ENCODE measurements at places on chromosomes 5 and 9.

GRCh38 chr5:157177953-157178352 is 2.7 kb upstream of the ITK start:
- H3K36me3 ChIP-seq = peaks cover 39% of the 10 kb centered on the region
- peak overlapping the region; percentile 84 for H3K4me3 ChIP-seq
- peak overlapping the region; percentile 97 for H3K27ac ChIP-seq

GRCh38 chr5:107395632-107396350 is 274.9 kb downstream of the EFNA5 start:
- H3K27ac ChIP-seq = no peak overlapping the region
- H3K36me3 ChIP-seq = no peaks in the 10 kb centered on the region
- H3K4me3 ChIP-seq = no peak overlapping the region
- H3K27me3 ChIP-seq = peaks cover 9% of the 10 kb centered on the region
- no peaks in the 10 kb centered on the region for H3K4me1 ChIP-seq

DNA sequence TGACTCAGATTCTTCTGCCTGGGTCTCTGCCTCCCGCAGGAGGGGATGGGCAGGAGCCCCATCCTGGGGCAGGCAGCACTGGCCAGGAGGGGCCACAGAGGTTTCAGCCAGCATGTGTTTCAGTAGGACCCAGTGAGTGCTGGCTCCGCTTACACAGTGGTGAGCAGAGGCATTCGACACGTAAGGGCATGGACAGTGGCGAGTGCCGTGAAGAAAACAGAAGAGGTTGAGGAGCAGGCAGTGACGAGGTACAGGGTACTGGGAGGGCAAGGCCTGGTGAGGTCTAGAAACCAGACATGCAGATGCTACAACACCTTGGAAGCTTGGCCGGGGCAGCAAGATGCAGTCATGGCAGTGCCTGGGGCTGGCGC is 41.5 kb downstream of the CACNA1B start:
- no peaks in the 10 kb centered on the region for H3K4me1 ChIP-seq
- H3K27ac ChIP-seq = no peak overlapping the region
- H3K4me3 ChIP-seq = no peak overlapping the region
- H3K27me3 ChIP-seq = peaks cover 13% of the 10 kb centered on the region
- no peaks in the 10 kb centered on the region for H3K36me3 ChIP-seq

GRCh38 chr9:124353166-124353768 is 62.0 kb downstream of the PSMB7 start:
- H3K27ac ChIP-seq = peak overlapping the region; percentile 30
- peaks cover 6% of the 10 kb centered on the region for H3K4me1 ChIP-seq
- ATAC-seq = no peak
- peaks cover 78% of the 10 kb centered on the region for H3K36me3 ChIP-seq
- no peak overlapping the region for H3K4me3 ChIP-seq
- no peaks in the 10 kb centered on the region for H3K27me3 ChIP-seq

- H3K4me1 ChIP-seq = no peaks in the 10 kb centered on the region
- H3K27ac ChIP-seq = no peak within 1 kb of the TSS
- no peak within 1 kb of the TSS for H3K4me3 ChIP-seq
- H3K27me3 ChIP-seq = no peaks in the 10 kb centered on the region
- no peak for ATAC-seq
Observed at GRCh38 chr5:169980418-169981053, at the start of gene INSYN2B. Gene INSYN2B, minus strand, starts transcription at chr5:169980495. Its CDS starts 96,597 bp downstream, at chr5:169883898.

DNA sequence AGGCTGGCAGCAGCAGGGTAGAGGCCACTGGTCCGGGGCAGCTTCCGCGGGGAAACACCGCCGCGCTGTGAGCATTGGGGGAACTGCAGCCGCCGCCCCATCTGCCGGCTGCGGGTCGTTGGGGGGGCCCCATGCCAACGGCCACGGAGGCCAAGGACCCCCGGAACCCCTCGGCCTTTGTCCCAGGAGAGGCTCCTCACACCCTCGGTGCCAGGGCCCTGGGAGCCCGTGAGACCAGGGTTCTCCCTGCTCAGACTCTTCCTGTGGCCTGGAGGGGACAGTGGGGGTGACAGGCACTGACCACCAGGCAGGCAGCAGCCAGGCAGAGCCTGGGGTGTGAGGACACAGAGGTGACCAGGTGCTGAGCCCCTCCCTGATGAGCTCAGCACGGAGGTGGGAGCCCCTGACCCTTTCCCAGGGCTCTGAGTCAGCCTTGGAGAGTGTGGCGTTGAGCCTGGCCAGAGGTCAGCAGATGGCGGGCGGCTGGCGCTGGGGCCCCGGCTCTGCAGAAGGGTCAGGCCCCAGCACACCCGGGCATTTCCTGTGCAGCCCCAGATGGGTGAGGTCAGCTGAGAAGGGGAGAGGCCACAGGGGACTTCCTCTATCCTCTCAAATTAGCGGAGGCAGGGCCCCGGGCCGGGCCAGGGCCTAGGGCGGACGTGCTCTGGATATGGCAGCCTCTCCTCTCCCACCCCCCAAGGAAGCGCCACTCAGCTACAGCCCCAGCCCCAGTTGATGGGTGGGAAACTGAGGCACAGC is 17.9 kb upstream of the EGFL7 start:
- no peaks in the 10 kb centered on the region for H3K4me1 ChIP-seq
- no peak overlapping the region for H3K27ac ChIP-seq
- H3K36me3 ChIP-seq = no peaks in the 10 kb centered on the region
- no peak overlapping the region for H3K4me3 ChIP-seq
- ATAC-seq = peak; percentile 89

- no peak overlapping the region for H3K4me3 ChIP-seq
- no peaks in the 10 kb centered on the region for H3K27me3 ChIP-seq
- no peak overlapping the region for H3K27ac ChIP-seq
- peaks cover 6% of the 10 kb centered on the region for H3K4me1 ChIP-seq
Observed at GRCh38 chr9:22035591-22036011, 26.5 kb upstream of the CDKN2B start.

GRCh38 chr5:10527281-10527950 is 36.5 kb upstream of the ANKRD33B start:
- no peak overlapping the region for H3K27ac ChIP-seq
- H3K36me3 ChIP-seq = no peaks in the 10 kb centered on the region
- ATAC-seq = no peak
- peaks cover 7% of the 10 kb centered on the region for H3K27me3 ChIP-seq
- H3K4me3 ChIP-seq = no peak overlapping the region

DNA sequence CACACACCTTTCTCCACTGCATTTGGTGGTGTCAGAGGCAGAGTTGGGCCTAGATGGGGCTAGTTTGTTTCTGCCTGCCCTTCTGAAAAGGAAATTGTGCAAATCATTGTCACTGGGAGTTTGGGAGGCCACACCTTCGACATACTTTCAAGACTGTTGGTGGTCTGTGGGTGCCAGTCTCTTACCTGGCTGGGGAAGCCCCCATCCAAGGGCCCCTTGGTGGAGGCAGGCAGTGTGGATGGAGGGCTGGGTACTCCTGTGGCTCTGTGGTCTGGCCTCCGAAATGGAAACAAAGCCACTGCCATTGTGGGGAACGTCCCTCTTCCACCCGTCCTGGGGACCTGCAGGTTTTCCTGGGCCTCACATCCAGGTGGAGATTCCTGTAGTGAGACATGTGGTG is 10.9 kb upstream of the PHYHD1 start:
- no peak for ATAC-seq
- peak overlapping the region; percentile 12 for H3K4me3 ChIP-seq
- H3K36me3 ChIP-seq = peaks cover 57% of the 10 kb centered on the region
- H3K4me1 ChIP-seq = peaks cover 18% of the 10 kb centered on the region
- H3K27ac ChIP-seq = peak overlapping the region; percentile 22

- no peak for ATAC-seq
- peaks cover 3% of the 10 kb centered on the region for H3K27me3 ChIP-seq
- H3K27ac ChIP-seq = no peak overlapping the region
- H3K4me1 ChIP-seq = peaks cover 5% of the 10 kb centered on the region
- peak overlapping the region; percentile 88 for H3K4me3 ChIP-seq
- no peaks in the 10 kb centered on the region for H3K36me3 ChIP-seq
Observed at GRCh38 chr9:38066197-38066913, 2.7 kb downstream of the SHB start.

DNA sequence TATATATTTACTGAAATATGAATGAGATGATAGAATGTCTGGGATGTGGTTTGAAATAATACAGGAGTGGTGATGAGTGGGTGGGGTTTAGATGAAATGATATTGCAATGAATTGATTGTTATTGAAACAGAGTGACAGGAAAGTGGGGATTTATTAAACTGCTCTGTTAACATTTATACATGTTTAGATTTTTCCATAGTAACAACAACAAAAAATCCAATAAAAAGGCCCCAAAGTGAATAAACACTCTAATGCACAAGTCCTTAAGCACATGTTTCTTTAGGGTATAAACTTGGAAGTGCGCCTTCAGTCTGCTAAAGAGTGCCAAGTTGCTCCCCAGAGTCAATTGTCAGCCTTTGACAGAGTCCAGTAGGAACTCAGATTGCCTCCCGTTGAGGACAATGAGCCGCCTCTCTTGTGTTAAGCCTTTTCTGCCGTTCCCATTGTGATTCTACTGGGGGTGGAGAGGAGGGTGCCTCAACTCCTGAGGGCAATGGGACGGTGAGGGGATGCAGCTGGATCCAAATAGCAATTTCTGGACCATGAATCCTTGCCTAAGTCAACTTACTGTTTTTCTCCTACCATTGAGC is 112.3 kb downstream of the SLC28A3 start:
- peaks cover 10% of the 10 kb centered on the region for H3K27me3 ChIP-seq
- H3K4me3 ChIP-seq = no peak overlapping the region
- H3K27ac ChIP-seq = no peak overlapping the region
- ATAC-seq = no peak
- no peaks in the 10 kb centered on the region for H3K36me3 ChIP-seq

- H3K4me3 ChIP-seq = no peak overlapping the region
- no peak for ATAC-seq
- peaks cover 13% of the 10 kb centered on the region for H3K4me1 ChIP-seq
- H3K27me3 ChIP-seq = no peaks in the 10 kb centered on the region
- H3K27ac ChIP-seq = no peak overlapping the region
- H3K36me3 ChIP-seq = peaks cover 32% of the 10 kb centered on the region
Observed at GRCh38 chr5:98781964-98782363, 8.5 kb downstream of the RGMB start.

- no peaks in the 10 kb centered on the region for H3K36me3 ChIP-seq
- H3K4me3 ChIP-seq = no peak overlapping the region
- H3K27me3 ChIP-seq = peaks cover 26% of the 10 kb centered on the region
- no peak for ATAC-seq
- H3K4me1 ChIP-seq = no peaks in the 10 kb centered on the region
Observed at GRCh38 chr9:91837981-91838731, 111.9 kb downstream of the ROR2 start.

DNA sequence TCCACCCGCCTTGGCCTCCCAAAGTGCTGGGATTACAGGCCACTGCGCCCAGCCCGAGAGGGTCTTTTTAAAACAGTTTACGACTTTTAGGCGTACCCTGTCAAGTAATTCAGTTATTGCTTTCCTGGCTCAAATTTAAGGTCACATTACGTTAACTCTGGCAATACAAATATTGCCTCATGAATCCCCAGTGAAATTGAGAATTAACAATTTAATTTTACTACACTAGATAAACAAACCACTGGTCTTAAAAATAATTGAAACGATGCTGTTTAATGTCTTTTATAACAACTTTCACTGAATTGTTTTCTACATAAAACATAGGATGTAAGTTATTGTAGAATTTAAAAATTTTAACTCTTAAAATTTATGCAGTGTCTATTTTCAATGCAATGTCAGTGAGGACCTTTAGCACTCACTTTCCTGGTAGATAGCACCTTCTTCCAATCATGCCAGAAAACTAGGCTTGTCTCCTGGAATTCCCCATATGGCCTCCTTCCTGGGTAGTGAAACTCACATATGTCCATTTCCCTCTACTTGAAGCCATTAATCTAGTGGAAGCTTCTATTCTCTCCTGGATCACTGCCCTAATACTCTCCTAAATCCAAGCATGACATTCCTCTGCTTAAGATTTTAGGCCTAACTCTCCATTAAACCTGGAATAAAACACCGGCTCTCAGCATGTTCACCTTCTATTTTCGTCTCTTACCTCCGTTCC is 13.5 kb downstream of the BASP1 start:
- no peak overlapping the region for H3K27ac ChIP-seq
- H3K4me3 ChIP-seq = no peak overlapping the region
- H3K4me1 ChIP-seq = no peaks in the 10 kb centered on the region
- no peak for ATAC-seq

DNA sequence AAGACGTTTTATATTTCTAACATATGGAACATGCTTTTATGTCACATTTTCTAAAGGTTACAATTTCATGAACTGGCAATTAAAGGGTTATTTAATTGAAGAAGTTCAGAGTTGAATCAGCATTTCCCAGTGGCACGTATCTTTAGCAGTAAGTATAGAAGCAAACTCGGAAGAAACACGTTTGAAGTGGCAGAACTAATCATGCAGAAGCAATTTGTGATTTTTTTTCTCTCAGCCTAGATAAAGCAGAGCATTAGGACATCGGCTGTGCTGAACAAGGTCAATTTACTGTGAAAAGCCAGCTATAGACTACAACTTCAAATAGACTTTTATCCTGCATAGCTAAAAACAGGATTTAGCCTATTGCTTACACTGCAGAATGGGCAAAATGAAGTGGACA is 104.7 kb downstream of the ISL1 start:
- no peak overlapping the region for H3K4me3 ChIP-seq
- no peaks in the 10 kb centered on the region for H3K27me3 ChIP-seq
- ATAC-seq = no peak
- no peaks in the 10 kb centered on the region for H3K36me3 ChIP-seq
- H3K27ac ChIP-seq = no peak overlapping the region

DNA sequence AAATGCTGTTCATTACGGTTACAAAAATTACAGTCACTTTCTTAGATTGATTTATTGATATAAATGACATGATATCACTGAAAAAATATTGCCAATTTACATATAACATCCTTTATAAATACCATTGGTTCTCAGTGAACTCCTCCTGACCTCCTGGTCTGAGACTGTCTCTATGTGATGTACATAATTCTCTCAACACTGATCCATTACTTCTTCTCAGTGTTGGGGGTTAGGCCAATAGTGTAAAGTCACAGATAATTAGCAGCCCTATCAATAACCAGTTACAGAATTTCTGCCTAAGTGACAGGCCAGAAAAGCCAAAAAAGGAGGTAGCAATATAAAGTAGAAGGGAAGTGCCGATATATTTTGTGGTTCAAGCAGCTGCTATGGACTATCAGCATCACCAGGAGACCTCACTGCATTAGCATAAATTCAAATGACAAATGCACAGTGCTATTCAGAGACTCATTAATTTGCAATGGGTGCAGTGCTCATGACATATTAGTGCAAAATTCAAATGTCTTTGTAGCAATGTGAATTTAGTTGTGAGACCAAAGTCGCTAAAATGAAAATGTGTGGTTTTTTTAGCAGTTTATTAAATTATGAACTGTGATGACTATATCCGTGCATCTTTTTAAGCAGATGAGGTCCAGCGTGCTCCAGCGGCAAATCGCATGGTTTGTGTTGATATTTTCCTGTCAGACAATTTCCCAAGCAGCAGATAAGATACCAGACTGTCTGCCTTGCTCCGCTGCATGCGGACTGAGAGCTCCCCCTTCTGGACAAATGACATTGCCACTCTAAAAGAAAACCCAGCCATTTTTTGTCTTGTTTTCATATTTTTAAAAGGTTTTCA is 144.6 kb downstream of the CETN3 start:
- no peaks in the 10 kb centered on the region for H3K4me1 ChIP-seq
- H3K27ac ChIP-seq = no peak overlapping the region
- no peaks in the 10 kb centered on the region for H3K36me3 ChIP-seq
- H3K27me3 ChIP-seq = no peaks in the 10 kb centered on the region
- no peak overlapping the region for H3K4me3 ChIP-seq
- ATAC-seq = no peak

- peaks cover 10% of the 10 kb centered on the region for H3K4me1 ChIP-seq
- no peak for ATAC-seq
- H3K27ac ChIP-seq = no peak overlapping the region
- H3K27me3 ChIP-seq = no peaks in the 10 kb centered on the region
- peaks cover 18% of the 10 kb centered on the region for H3K36me3 ChIP-seq
Observed at GRCh38 chr5:55708732-55709131, 3.4 kb downstream of the SLC38A9 start.
